Activated CD4-positive, CD25-positive, alpha-beta regulatory T cell (primary cell): ENCODE measurements at places on chromosomes 1 and 21.

GRCh38 chr21:36563341-36563926 lies 83.5 kb upstream of the CLDN14 start:
- DNase-seq: no peak

GRCh38 chr1:93598861-93599439 lies 82.7 kb downstream of the BCAR3 start:
- no peak for DNase-seq

DNA sequence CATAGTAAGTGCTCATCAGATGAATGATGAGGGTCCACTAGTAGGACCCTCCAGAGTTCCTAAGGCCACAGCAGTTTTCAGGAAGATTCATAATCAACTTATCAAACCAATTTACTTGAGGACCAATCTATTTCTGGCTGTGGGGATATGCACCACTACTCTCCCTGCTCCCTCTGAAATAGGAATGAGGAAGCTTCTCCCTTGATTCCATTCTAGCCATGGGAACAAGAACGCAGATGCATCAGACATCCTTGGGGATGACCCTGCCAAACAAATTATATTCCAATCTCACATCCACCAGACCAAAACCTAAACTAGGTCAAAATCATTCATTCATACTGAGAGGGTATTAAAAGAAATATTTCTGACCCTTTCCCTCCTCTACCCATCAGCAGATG lies 31.5 kb downstream of the JAK1 start:
- DNase-seq: no peak

- DNase-seq: no peak
Observed at GRCh38 chr1:28885472-28885877, 28.9 kb upstream of the EPB41 start.

GRCh38 chr1:219374636-219375035 lies 201.0 kb downstream of the LYPLAL1 start:
- DNase-seq: no peak
